ENCODE measurements at places on chromosomes 13 and 19.

- DNase-seq, result no peak
Measured at GRCh38 chr13:48695776-48696175, 42.0 kb downstream of the CYSLTR2 start.

- no peak for DNase-seq
Measured at GRCh38 chr13:111382411-111382810, 62.0 kb downstream of the TEX29 start.

DNA sequence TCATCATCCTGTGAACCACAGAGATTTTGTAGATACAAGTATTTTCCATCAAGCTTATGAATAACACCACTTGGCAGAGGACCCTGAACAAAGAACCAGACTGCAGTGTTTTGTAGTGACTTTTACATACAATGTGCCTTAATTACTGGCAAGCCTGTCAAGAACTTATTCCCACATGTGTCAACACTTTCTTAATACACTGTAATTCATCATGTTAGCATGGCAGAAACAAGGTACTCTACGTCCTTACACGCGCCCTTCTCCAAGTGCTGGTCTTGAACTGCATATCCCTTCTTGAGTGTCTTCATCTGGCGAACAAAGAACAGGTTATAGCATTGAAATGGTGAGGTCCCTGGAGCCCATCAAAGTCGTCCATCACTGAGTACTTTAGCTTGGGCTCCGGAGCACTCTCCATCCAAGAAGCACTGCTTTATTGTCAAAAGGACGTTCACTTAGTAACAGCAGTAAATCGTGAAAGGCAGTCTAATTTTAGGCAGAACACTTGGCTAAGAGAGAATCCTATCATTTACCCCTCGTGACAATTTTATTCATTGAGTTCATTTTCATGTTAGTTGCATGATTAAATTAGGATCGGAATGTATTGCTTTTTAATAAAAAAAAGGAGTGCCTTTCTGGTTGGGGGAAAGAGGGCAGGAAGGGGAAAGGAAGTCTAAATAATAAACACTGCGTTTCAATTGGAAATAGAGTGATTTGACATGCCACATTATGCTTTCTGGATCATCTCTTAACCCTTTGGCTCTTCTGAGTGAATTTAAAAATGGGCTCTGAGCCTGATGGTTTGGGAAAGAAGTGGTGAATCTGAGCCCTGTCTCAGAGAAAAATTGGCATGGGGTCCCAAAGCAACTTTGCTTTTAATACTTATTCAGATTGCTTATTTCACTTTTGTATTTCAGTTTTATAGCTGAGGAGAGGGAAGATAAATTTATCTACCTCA lies 376.1 kb downstream of the DLEU7 start:
- no peak for DNase-seq

DNA sequence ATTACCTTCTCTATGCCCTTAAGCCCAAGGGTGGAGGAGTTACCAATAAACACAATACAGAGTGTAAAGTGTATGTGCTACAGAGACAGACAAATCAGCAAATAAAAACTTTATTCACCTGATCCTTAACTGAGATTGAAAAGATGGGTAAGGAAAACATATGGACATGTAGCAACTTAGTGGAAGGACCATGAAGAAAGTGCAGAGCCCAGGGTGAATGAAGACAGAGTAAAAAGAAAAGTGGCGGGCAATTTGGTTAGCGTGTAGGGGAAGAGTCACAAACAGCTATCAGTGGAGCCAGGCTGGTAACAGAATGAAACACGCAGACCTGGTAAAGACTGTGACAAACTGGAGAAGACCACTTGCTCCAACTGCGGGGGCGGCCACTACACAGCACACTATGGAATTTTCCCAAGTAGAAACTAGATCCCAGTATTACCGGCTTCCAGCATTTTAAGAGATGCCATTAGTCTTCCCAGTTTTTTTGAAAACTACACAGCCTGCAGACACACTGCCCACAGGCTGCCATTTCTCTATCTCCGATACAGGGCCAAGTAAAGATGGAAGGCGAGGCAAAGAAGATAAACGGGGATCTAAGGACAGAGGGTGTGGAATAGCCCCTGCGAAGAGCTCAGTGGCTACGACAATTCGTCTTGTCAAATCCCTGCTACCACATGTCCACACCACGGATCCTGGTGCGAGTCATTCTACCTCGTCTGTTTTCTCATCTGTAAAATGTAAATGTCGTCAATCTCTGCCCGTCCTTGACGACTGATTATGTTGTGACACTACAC lies 1.2 kb downstream of the UQCRFS1 start:
- no peak for DNase-seq

DNA sequence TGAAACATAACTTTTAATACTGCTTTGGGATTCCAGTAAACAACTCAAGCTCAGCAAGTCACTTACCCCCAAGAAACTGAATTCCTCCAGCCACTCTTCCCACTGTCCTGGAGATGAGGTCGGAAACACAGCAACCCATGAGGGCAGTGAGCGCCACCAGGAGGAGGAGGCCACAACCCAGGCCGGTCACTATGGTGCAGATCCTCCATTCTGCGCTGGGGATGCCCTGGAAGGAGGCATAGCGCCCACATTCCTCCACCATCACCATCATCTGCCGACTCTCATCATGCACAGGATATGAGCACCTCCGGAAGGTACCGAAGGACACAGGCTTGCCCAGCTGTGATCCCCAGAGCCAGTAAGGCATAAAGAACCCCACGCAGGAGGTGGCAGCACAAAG lies 2.2 kb downstream of the LHFPL6 start:
- DNase-seq, result no peak

DNA sequence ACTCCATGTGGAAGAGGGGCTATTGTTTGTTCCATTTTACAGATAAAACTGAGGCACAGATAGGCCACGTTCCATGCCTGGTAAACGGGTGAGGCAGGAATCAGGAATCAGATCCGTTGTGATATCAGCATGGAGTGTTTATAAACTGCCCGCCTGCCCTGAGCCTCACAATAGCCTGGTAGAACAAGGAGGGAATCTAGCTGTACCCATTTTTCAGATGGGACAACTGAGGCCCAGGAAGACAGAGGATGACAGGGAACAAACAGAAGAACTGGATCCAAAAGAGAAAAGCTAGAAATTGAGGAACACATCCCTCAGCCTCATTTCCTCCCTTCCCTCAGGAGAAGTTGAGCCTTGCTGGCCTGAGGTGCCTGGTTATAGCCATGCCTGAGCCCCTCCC lies 32.5 kb downstream of the CERS4 start:
- DNase-seq, result no peak

- no peak for DNase-seq
Measured at GRCh38 chr13:65461590-65461989, 1768.5 kb downstream of the PCDH9 start.

DNA sequence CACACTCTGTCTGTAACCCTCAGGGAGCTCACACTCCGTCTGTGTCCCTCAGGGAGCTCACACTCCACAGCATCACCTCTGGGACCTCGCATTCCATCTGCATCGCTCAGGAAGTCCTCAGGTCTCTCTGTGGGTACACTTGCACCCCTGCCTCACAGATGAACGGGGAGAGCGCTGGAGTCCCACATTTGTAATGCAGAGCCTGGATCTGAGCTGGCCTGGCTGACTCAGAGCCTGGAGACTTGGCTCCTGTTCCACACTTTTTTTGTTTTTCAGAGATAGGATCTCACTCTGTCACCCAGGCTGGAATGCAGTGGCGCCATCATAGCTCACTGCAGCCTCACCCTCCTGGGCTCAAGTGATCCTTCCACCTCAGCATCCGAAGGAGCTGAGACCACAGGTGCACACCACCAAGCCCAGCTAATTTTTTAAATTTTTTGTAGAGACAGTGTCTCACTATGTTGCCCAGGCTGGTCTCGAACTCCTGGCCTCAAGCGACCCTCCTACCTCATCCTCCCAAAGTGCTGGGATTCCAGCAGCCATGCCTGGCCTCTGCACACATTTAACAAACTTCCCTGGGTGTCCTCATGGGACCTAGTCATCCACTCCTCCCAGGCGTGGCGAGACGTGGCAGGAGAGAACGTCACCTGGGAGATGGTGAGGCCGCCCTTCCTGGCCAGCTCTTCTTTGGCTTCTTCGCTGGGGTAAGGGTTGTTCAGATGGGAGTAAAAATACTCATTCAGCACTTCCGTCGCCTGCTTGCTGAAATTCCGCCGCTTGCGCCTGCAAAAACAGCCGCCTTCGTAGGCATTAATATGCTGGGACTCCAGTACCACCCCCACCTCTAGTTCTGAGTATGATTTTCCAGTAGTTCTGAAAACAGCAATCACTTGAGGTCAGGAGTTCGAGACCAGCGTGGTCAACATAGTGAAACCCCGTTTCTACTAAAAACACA lies 31.0 kb downstream of the CILP2 start:
- no peak for DNase-seq

- DNase-seq, result no peak
Measured at GRCh38 chr13:108463340-108463739, 166.1 kb upstream of the MYO16 start.

DNA sequence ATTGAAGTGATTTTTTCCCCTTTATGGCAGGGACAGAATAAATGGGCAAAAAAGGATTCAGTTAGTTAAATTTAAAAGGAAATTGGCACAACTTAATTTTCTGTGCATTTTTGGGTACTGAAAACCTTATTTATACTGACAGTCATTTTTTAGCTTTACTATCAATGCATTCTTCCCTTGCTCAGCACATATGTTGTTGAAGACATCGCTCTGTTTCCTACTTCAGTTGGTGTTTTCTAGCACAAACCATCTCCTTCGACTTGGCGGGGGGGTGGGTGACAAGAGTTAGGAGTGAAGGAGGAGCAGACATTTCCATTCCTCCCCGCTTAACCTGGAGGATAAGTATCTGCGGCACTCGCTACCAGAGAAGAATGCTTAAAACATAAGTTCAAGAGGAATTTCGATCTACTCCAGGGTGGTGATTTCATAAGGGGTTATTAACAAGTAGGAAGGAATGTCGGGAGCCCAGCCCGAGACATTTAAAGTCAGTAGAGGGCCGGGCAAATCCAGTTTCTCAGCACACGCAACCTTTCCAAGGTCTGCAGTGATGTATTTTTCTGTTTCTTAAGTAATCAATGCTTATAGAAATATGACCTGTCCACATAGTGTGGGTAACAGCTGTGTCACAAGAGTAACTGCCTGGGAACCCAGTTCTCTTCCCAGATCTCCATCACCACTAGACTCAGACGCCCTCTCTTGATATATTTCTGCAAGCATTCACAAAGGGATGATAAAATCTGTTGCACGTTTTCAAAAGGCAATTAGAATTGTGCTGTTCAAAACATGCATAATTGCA lies 525.8 kb downstream of the MYO16 start:
- DNase-seq, result no peak

- peak; percentile 77 for DNase-seq
Measured at GRCh38 chr19:54464044-54464629, 559 bp upstream of the LENG9 start.

DNA sequence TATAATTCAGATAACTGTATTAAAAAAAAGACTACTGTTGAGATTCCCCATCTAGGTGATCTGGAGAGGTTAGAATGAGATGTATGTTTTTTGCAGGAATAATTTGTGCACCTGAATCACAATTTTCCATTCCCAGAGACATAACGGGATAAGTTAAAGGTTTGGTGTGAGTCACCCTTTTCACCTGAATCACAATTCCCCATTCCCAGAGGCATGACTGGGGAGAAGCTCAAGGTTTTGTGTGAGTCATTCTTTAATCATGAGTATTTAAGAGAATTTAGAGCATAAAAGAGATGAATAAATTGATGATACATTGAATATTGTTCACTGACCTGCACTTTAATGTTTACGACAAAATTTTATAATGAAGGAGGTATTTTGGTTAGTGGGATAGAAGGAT lies 9.0 kb downstream of the OR7A5 start:
- DNase-seq, result no peak

DNA sequence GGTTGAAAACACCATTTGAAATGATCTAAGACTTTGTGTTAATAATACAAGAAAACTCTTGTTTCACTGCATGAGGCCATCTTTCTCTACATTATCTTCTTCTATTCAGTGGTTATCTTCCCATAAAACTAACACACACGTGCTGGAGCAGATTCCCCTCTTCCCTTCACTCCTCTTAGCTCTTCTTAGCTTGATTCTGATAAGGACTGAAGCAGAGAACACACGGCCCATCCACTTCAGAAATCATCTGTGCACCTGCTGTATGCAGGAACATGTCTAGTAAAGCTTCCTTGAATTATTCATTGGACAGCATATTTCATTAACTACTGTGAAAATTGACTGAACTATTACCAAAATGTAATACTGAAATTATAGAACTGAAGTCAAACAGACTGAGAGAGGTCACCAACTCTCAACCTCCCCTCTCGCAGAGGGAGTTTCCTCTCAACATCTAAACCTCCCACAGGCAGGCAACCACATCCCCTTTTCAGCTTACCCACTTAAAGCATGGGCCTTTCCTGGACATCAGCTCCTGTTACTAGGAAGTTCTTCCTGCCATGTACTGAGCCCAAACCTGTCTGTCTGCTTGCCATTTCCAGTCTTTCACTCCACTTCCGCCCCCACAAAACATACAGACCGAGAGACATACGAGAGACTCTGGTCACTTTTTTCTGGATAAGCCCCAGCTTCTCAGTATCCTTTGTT lies 113.9 kb downstream of the CRYL1 start:
- no peak for DNase-seq

DNA sequence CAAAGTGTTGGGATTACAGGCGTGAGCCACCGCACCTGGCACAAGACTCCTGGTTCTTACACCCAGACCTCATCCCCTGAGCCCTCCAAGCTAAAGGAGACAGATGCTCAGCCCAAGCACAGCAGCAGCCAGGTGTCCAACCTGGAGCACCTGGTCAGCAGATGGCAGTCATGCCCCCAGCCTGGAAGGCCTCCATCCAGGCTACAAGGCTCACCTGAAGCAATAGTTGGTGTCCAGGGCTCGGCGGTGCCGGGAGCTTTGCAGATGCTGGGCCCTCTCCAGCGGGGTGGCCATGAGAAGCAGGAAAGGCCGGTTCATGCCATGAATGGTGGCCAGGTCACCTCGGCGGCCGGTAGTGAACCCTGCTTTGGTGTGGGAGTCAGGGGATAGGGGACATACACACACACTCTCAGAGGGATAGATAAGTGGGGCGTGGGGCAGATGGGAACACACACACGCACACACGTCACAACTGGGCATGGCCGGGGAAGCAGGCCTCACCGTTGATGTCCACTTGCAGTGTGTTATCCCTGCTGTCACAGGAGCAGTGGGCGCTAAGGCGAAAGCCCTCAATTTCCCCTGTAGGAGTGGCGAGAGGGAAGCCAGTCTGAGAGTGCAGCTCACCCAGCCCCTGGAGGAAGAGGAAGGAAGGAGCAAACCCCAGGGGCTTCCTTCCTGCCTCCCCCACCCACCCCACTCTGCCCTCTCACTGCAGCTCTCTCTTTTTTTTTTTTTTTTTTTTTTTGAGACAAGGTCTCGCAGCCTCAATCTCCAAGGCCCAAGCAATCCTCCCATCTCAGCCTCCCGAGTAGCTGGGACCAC lies 11.8 kb downstream of the TGFB1 start:
- no peak for DNase-seq
